CD4-positive, alpha-beta T cell treated with Interleukin-4 for 1 hour (primary cell): ENCODE measurements at places on chromosomes 13 and 19.

DNA sequence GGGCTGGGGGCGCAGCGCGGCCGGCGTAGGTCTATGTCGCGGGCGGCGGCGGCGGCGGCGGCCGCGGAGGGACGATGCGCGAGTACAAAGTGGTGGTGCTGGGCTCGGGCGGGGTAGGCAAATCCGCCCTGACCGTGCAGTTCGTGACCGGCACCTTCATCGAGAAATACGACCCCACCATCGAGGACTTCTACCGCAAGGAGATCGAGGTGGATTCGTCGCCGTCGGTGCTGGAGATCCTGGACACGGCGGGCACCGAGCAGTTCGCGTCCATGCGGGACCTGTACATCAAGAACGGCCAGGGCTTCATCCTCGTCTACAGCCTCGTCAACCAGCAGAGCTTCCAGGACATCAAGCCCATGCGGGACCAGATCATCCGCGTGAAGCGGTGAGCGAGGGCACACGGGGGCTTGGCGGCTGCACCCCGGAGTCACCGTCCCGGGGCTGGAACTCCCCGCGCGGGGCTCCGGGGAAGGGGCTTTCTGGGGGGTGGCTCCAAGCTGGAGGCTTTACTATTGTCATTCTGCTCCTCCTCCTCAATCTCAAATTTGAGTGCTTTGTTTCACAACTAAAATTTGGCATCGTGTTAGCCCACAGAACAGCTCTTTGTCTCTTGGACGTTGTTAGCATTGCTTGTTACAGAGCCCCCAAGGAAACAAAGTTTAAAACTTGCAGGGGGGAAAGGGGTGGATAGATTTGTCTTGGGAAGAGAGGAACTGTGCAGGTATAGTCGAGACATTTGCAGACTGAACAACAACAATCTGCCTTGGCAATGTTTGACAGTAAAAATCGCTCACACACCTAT, 630 bp downstream of the RAP2A start:
- DNase-seq: peak; percentile 48

DNA sequence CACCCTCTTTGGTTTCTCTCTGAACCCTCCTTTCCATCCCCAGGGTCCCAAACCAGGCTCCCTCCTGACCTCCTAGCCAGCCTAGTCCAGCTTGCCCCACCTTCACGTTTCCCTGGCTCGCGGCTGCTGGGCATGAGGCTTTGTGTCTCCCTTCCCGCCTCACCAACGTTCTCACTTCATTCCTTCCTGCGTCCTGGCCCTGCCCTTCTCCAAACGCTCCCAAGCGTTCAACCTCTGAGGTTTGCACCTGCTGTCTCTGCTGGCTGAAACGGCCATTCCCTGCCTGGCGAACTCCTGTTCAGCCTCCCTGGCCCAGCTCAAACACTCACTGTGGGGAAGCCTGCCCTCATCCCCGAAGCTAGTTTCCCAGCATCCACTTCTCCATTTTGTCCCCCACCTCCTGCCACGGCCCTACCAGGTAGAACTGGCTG, 12.4 kb downstream of the EPS8L1 start:
- no peak for DNase-seq

DNA sequence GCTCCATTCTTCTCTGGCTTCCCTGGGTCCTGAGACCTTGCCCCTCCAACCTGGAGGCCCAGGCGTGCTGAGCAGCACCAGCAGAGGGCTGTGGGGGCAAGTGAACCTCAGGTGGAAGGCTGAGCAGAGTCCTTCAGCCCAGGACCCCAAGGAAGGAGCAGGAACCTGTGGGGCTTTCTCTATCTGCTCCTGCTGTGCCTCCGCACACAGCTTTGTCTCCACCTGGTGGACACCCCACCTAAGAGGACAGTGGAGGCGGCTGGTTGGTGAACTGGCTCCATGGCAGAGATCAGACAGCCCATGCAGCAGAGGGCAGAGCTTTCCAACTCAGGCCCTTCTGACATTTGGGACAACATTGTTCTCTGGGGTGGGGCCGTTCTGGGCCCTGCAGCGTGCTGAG, 19.7 kb downstream of the ZFR2 start:
- DNase-seq: peak; percentile 50

- peak; percentile 82 for DNase-seq
Measured at GRCh38 chr19:2273356-2274184, 8.4 kb downstream of the PEAK3 start.

DNA sequence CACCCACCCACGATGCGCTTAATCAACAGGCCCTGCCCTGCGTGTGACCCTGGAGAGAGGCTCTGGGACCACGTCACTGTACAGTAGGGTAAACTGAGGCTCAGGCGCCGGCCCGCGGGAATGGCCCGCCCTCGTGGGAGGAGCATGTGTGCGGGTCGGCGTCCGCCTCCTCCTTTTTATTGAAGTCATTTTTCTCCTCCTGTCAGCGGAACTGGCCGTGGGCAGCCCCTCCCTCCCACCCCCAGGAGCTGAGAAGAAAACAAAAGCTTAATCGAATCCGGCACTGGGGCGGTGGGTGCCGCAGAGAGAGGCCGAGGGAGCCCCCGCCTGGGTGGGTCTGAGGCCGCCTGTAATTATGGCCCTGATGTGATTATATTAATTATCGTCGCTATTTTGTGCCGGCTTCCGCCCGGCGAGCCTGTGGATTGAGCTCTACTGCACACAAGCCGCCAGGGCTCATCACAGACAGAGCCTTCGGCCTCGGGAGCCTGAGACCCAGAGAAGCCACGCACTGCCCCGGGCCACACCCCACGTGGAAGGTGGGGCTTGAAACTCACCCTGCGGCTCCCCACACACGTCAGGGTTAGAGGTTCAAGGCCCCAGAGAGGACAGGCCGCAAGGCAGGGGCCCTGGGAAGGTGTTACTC, 7.0 kb downstream of the C2CD4C start:
- DNase-seq: no peak
